ENCODE measurements at places on chromosomes 5 and 9.

- DNase-seq: no peak
Observed at GRCh38 chr5:102625468-102625867, 126.7 kb upstream of the SLCO6A1 start.

GRCh38 chr9:81266086-81266485, 423.3 kb downstream of the TLE1 start:
- no peak for DNase-seq

DNA sequence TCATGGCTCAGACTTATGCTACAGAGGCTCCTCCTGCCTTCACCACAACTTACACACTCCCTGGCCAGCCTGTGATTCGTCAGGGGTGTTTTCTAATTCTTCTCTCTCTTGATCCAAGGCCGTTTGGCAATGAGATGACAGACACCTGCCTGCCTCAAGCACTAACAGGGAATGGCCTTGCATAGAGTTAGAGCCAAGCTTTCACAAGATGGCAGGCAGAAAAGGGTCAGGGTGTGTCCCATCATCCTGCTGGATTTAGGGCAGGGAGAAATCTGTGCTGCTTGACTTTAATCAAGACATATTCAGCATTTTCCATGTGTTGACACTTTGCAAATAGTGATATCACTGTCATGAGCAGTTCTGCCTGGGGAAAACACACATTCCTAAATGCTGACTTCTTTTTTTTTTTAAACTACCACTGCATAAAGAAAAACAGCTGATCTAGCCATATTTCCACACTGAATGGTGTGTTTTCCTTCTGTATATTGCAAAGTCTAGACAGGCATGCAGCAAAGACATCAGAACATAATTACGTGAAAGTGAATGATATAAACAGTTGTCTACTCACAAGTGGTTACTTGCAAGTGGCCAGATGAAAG, 95.0 kb upstream of the SLC25A48 start:
- DNase-seq: no peak

- no peak for DNase-seq
Observed at GRCh38 chr5:155833287-155833686, 493.7 kb upstream of the SGCD start.

GRCh38 chr5:142014911-142015584, 2.2 kb upstream of the GNPDA1 start:
- peak; percentile 78 for DNase-seq

Data from CD4-positive, alpha-beta T cell treated with Interleukin-21 for 1 hour (primary cell).